ENCODE measurements at places on chromosomes 1 and 21.

DNA sequence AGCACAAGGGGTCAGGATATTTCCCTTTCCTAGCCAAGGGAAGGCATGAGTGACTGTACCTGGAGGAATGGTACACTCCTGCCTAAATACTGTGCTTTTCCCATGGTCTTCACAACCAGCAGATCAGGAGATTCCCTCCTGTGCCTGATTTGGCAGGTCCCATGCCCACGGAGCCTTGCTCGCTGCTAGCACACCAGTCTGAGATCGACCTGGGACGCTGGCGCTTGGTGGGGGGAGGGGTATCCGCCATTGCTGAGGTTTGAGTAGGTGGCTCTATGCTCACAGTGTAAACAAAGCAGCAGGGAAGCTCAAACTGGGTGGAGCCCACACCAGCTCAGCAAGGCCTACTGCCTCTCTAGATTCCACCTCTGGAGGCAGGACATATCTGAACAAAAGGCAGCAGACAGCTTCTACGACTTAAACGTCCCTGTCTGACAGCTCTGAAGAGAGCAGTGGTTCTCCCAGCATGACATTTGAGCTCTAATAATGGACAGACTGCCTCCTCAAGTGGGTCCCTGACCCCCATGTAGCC is 486.0 kb upstream of the CHRM3 start:
- no peak for DNase-seq

DNA sequence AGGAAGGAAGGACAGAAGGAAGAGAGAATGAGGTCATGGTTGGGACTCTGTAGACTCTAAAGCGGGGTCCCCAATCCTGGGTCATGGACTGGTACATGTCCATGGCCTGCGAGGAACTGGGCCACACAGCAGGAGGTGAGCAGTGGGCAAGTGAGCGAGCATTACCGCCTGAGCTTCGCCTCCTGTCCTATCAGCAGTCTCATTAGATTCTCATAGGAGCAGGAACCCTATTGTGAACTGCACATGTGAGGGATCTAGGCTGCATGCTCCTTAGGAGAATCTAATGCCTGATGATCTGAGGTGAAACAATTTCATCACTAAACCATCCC is 128.9 kb downstream of the TRABD2B start:
- DNase-seq = no peak

GRCh38 chr21:21230672-21231071 is 232.5 kb downstream of the NCAM2 start:
- peak; percentile 8 for DNase-seq

GRCh38 chr1:117092594-117092993 is 29.0 kb downstream of the TRIM45 start:
- no peak for DNase-seq

- DNase-seq = no peak
These were observed 498.9 kb downstream of the ADGRL2 start for GRCh38 chr1:82299656-82300055.

- no peak for DNase-seq
These were observed 50.9 kb downstream of the SLAMF6 start for GRCh38 chr1:160472112-160472511.

- no peak for DNase-seq
These were observed 1.5 kb upstream of the MCOLN3 start for GRCh38 chr1:85049735-85050166.

DNA sequence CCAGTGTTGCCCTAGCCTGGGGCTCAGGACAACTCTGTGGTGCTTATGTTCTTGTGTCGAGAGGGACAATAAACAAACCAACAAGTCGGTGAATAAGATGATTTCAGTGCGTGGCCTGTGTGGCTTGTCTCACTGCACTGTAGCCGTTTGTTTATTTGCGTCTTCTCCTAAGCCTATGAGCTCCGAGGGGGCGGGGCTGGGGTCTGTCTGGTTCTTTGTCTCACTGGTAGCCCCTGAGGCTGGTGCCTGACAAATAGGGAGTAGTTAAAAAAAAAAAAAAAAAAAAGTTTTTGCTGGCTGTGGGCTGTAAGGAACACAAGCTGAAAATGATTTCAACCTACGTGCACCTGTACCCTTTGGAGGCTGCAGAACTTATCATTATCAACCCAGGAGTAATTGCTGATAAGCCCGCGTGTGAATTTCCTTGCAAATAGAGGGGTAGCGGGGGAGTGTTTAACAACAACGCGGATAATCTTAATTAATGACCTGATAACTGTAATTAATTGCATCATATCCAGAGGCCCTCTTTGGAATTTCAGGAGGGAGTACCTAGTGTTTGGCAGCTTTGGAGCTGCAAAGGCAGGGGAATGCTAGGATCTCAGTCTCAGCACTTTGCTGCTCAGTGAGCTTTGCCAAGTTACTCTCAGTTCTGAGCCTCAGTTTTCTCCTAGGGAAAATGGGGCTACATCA is 925 bp upstream of the ARHGEF10L start:
- peak; percentile 27 for DNase-seq

- no peak for DNase-seq
These were observed 85.5 kb downstream of the CAMK2N1 start for GRCh38 chr1:20400341-20401177.

DNA sequence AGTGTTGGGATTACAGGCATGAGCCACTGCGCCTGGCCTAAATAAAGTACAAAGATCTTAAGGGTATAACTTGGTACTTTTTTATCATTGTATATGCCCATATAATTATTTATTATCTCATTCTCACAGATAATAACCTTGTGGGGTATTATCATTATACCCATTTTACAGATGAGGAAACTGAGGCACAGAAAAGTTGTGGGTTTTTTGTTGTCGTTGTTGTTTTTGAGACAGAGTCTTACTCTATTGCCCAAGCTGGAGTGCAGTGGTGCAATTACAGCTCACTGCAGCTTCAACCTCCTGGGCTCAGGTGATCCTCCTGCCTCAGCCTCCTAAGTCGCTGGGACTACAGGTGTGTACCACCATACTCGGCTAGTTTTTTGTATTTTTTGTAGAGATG is 4.1 kb downstream of the CGN start:
- no peak for DNase-seq

DNA sequence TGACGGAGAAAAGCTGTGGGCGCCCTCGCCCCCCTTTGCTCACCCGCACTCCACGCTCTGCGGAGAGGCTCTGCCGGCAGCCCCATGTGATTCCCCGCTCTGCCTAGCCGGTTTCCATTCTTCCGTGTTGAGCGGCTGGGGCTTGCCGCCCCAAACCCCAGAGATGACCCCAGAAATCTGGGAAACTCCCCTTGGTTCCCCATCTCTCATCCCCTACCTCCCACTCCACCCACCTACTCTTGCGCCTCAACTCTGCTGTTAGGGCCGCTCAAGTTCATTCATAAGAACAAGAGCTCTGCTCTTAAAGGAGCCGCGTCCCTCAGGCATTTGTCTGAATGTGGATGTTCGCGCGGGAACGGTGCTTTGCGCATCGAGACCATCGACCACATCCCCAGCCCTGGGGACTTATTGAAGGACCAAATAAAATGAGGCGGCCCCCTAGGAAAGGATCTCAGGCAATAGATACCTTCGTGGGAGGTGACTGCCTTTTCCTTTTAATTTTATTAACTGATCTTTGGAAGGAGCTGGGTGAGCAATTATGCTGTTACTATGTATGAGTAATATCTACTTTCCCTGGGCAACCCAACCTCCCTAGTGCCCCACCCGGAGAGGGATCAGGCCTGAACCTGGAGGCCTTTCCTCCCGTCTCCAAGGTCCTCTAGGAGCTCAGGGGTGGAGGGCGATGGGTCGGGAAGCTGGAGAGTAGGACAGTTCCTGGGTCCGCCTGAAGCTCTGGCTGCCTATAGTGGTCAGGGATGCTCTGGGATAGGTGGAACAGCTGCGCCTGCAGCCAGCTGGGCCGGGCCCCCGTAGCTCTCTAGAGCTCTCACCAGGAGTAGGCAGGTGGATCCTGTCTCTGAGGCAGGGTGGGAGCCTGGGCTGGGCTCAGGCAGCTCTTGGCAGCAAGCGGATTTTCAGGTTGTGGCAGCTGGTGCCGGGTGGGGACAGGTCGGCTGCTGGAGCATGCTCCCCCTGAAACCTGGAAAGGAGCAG is 898 bp downstream of the MFSD2A start:
- peak; percentile 71 for DNase-seq

DNA sequence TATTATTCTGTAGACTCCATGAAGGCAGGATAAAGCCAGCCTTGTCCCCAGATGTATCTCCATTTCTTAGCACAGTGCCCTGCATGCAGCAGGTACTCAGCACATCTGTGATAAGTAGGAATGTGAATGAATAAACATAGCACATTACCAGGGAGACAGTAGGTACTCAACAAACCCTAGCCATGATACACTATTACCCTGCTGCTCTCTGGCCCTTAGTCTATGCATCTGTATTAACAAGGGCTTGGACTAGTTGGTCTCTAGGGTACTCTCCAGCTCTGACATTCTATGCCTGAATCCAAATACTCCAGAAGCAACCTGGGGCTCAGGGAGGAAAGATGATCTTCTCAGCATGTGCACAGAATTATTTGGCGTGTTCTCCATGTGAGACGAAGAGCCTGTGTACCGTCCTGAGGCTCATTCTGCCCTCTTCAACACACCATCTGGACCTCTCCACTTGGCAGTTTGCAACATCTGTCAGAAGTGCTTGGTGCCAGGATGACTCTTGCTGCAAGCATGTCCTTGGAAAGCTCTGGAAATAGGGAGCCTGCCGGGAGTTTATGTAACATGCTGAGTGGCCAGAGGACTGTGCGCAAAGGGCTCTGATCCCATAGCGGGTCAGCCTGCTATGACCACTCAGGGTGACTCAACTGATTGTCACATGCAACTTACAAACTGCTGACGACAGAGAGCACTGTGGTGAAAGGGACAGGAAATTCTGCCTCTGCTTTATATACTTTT is 228.2 kb upstream of the USP24 start:
- peak; percentile 100 for DNase-seq

GRCh38 chr1:246365708-246366107 is 141.4 kb downstream of the SMYD3 start:
- no peak for DNase-seq

DNA sequence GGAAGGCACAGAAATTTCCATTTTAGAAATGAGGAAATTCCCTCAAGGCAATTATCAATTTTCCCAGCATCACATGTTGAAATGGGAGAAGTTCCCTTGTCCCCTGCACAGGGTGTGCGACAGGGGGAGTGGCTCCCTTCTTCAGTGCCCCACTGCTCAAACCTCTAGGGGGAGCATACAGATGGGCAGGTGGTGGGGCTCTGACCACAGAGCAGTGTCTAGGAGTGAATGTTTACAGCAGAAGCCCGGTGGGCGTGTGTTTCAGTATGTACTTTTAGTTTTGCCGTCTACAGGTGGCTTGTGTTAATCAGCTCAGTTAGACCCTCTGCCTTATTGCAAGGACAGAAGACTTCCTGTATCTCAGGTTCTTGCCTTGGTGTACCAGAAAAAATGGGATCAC is 493.7 kb upstream of the PLXNA2 start:
- DNase-seq = no peak

Data from foreskin fibroblast (primary cell).